ENCODE measurements at places on chromosomes 2 and 18. TPM values are rescaled to one million over a fixed set of nuclear protein-coding genes. Genes with fewer than 3 reads are reported as not detected.

The CHST9 gene
- not detected for total RNA-seq

The SETBP1 gene
- total RNA-seq = 5.2 TPM

The TRIM54 gene
- 0.09 TPM for total RNA-seq

The MAL gene
- 0.17 TPM for total RNA-seq

The INPP1 gene
- total RNA-seq = 11.2 TPM

The PLA2R1 gene
- 13.6 TPM for total RNA-seq

The FECH gene
- total RNA-seq = 29.7 TPM

The KCNE4 gene
- total RNA-seq = 8.5 TPM

The TSHZ1 gene
- 3.3 TPM for total RNA-seq

The TEX44 gene
- not detected for total RNA-seq

The CDH19 gene
- total RNA-seq = not detected

The RIT2 gene
- total RNA-seq = not detected

The IL1F10 gene
- total RNA-seq = not detected

Measured in bronchial smooth muscle cell (primary cell).